ENCODE measurements at places on chromosomes 1 and 21.

DNA sequence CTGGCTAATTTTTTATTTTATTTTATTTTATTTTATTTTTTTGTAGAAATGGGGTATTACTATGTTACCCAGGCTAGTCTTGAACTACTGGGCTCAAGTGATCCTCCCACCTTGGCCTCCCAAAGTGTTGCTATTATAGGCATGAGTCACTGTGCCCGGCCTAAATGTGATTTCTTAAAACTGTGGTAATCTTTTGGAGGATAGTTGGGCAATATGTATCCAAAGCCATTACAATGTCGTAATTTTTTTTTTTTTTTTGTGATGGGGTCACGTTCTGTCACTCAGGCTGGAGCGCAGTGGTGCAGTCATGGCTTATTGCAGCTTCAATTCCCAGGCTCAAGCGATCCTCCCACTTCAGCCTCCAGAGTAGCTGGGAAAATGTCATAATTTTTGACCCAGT, 14.2 kb downstream of the ETV3L start:
- no peak for DNase-seq

DNA sequence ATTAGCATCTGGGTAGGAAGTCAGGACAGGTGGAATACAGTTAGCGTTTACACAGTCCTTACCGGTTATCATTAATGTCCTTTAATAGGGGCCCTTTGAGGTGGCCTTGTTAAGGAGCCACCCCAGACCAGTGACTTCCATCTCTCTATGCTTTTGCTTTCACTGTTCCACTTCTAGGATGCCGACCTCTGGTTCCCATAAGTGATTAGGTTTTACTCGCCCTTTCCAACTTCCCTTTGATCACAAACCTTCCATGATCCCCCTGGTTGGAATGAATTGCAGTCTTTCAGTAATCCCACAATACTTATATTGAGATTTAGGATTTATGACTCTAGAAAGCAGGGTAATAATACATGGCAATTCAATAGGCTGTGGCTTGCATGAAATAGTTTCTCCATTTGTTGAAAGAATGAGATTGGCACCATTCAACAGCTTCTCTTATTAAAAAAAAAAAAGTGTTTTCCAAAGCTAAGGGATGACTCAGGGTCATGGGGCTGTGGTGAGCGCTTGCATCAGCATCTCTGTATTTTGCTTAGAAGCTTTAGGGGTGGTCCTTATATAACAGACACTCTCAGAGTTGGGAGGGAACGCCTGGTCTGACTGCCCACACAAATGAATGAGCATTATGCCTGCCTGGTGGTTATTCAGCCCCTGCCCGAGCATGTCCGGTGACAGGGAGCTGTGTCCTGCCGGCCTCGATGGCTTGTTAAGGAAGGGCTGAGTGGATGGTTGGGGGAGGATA, 110.5 kb downstream of the CNIH3 start:
- no peak for DNase-seq

GRCh38 chr1:18783705-18784481, 75.6 kb downstream of the TAS1R2 start:
- no peak for DNase-seq

GRCh38 chr1:54583307-54583686, 35.3 kb downstream of the ACOT11 start:
- no peak for DNase-seq

DNA sequence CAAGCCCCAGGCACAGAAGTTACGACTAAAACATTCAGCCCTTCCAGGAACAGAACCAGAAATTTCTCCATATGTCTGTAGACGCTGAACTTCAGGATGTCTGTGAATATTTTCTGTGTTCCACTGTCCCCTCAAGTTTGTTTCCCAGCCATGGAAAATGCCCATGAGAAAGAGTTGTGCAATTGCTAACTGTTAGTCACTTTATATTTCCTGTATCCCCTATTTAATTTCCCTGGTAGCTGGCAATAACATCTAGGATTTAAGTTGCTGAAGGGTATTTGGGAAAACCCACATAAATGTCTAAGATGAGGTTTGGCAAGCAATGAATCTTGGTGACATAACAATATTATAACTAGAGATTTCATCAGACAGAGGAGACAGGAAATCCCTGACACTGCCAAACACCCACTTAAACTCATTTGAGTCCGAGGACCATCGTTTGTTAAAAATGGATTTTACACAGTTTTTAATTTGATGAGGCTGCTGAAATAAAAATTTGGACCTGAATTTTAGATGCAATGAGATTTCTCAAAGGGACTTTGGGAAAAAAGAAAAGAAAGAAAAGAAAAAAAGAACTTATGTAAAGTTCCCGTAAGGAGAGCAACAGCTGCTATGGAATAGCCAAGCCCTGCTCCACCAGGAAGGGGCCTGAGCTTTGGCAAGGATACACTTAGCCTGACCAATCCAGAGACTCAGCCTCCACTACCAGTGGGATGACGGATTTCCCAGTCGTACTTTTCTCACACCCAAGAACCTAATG, 21.8 kb upstream of the ERRFI1 start:
- DNase-seq: no peak

DNA sequence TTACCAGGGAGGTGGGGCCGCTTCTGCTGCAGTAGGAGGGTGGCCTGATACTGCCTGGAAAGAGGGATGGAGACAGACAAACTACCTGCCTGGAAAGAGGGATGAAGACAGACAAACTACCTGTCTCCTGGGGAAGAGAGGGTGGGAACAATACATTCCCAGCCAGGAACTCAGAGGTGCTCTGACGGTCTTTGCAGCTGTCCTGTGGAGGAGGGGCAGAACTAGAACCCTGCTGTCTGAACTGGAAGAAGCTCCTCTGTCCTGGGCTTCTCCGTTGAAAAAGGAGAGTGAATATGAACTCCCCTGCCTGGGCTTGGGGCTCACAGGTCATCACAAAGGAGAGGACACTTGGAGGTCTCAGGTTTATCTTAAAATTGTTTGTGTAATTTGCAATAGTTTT, 40.3 kb upstream of the ETV3 start:
- DNase-seq: no peak

All from NCI-H1105 treated with DMSO at 0.1 percent for 48 hours (cell line).